ENCODE measurements at places on chromosomes 6 and 20.

DNA sequence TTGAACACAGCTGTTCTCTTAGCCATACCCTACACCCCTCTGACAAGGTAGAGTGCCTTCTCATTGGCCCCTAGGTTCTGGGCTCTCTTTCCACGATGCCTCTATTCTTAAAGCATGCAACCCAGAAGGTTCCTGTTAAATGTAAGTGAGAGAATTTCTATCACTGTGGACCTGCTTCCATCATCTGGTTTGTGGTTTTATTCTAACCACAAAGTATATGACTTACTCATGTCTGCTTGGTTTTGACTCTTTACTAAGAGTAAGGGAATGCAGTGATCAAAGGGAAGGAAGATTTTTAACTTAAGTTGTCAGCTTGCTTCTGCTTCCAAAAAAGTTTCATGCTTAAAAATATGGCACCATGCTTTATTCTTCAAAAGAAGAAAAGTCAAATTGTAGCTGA is 80.2 kb downstream of the ANKEF1 start:
- no peak for DNase-seq

- no peak for DNase-seq
Measured at GRCh38 chr6:138293428-138294395, 75.4 kb upstream of the PBOV1 start.

- no peak for DNase-seq
Measured at GRCh38 chr6:57147401-57147800, 24.7 kb upstream of the BAG2 start.

DNA sequence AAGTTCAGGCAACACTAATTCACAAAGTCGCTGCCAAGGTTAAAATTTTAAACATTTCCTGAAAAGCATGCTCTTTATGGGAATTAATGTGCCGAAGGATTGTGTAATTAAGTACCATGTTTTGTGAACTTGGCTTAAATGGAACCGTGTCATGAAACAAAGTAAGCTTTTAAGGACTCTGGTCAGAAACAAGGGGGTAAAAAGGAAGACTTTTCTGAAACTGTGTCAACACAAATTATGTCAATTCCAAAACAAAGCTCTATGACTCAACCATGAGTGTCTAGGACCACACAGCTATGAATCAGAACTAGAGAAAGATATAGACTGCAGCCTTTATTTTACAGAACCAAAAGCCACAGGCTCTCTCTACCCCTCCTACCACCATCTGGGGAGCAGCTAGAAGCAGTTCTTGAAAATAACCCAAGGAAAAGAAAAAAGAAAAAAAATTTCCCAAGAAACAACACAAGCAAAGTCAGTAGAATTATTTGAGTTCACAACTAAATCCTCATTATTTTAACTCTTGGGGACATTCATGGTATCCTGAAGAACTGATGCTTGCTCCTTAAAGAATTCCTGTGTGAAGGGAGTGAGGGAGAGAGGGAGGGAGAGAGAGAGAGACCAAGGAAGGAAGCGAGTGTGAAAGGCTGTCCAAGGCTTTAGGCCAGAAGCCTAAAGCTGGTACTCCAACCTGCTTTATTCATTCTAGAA is 81.9 kb downstream of the ZMYND8 start:
- DNase-seq = peak; percentile 87

GRCh38 chr6:50721978-50722377 is 8.7 kb downstream of the TFAP2D start:
- no peak for DNase-seq

- DNase-seq = no peak
Measured at GRCh38 chr20:58479726-58480440, 35.3 kb downstream of the APCDD1L start.

DNA sequence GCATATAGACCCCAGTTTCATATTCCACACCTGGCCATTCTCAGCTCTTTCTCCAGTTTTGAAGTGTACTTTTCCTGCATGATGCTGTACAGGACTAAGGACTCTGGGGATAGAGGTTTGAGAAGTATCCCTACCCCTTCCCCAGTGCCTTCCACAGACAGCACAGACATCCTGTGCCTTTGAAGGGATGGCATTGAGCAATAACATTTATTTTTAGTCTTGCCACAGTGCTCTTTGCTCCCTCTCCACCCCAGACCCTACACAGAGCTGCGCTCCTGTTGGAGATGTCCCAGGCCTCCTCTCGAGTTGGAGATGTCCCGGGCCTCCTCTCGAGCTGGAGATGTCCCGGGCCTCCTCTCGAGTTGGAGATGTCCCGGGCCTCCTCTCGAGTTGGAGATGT is 275.8 kb downstream of the FARS2 start:
- no peak for DNase-seq

GRCh38 chr6:44712353-44713111 is 325.0 kb downstream of the CDC5L start:
- no peak for DNase-seq

DNA sequence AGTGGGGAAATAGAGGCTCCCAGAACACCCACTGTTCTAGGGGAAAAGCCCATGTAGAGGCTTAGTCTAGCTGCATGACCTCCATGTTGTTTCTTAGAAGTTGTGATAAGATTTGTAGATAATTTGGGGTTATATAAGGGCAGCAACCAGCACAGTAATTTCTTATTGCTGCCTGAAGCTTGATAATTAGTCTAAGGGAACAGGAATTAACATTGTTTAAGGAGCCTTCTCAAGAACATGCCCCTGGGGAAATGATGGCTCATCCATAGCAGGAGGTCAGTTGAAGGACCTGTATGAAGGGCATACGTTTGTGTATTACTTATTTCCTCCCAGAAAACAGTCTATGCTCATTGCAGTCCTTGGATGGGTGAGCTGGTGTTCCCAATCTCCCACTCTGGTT is 170.7 kb upstream of the SCGN start:
- no peak for DNase-seq

- no peak for DNase-seq
Measured at GRCh38 chr6:2740581-2740980, 10.1 kb downstream of the MYLK4 start.

- DNase-seq = no peak
Measured at GRCh38 chr6:9103876-9104521, 668.7 kb upstream of the SLC35B3 start.

DNA sequence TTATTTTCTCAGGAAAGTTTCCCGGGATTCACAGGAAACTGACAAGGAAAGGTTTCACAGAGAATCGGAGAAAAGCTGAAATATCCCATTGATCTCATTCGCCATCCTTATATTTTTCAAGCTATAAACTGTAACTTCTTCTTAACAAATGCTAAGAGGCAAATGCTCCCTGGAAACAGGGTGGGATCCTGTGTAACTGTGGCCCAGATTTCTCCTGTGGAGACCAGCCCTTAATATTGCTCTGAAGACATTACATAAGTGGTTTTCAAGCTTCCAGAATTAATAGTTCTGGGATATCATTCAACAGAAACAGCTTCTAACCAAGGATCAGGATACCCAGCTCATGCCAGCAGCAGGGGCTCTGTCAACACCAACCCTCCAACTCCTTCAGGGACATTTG is 69.2 kb downstream of the THBS2 start:
- no peak for DNase-seq

DNA sequence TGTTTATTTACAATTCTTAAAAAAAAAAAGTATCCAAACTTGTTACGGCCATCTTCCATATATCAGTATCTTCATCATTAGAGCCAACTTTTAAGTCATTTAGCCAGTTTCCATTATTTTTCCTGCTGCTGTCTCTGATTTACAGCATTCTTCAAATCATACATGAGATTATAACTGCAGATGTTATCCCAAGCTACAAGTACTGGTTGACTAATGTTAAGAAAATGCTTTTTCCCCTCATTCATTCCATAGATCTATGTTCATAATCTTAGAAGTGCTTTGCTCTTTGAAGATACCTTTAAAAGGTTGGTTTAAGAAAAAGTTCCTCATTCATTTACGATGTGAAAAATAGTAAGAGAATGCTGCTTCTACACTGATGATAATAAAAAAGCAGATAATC is 158.7 kb downstream of the RNGTT start:
- no peak for DNase-seq

GRCh38 chr20:10137032-10137431 is 81.6 kb upstream of the SNAP25 start:
- no peak for DNase-seq

GRCh38 chr6:30814146-30815040 is 69.9 kb upstream of the DDR1 start:
- no peak for DNase-seq

- no peak for DNase-seq
Measured at GRCh38 chr20:62555642-62556420, 80.0 kb upstream of the GATA5 start.

DNA sequence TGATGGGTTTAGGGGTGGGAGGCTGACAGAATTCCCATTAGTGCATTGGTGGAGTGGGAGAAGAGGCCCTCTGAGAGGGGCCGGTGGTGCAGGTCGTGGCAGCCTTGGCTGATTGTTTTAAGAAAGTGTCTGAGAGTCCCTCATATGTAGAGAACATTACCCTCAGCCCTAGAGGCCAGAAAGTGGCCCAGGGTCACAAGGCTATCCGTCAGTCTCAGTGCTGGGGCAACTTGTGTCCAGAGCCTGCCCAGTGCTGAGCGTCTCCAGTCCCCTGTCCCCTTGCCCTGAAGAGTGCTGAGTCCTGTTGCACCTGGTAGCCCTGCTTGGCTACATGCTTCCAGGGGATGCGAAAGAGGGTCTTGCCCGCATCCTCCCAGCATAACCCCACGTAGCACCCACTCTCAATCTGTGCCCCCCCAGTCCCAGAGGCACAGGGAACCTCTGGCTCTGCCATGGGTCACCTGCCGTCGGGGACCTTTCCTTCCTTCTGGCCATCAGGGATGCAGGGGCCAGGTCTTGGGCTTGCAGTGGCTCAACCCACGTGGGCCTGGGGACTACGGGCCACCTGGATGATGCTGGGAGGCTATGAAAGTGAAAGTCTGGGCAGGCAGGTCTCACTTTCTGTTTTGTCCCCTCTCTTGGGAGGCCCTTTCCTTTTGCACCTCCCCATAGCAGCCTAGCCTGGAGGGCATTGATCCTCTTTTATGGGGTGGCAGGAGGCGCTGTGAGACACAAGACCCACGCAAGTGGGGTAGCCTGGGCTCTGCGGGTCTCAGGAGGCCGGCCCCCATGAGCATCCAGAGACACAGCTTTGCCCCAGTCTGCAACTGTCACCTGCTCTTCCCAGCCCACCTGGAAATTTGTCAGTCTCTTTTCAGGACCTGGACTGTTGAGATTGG is 12.2 kb downstream of the DUSP15 start:
- peak; percentile 77 for DNase-seq

- DNase-seq = no peak
Measured at GRCh38 chr20:15318682-15319081, 981.3 kb upstream of the FLRT3 start.

DNA sequence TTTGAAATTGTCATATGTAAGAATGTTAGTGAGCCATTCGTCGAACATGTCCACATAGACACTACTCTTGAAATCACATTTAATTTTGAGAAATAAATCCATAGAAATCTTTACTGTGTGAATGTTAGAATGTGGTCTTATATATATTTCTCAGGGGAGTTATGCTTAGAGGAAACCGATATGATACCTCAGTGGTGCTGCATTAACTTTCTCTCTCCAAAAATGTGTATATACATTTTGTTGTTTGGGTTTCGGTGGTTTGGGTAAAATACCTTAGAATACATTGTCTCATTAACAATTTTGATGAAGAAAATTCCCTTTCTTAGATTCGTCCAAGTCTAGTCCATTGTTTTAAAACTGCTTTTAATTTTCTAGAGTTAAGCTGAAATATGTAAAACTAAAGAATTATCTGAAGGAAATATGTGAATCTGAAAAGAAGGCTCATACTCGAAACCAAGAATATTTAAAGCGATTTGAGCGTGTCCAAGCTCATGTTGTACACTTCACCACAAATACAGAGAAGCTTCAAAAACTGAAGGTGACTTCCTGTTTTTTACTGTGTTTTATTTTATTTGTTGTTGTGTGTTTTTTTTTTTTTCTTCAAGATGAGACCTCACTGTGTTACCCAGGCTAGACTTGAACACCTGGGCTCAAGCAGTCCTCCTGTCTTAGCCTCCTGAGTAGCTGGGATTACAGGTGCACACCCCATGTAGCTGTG is 10.3 kb downstream of the KIZ start:
- DNase-seq = no peak

Data from GM13977 (cell line).